IMR-90 (cell line): ENCODE measurements at places on chromosomes 11 and 22.

- DNase-seq, result no peak
These were observed 106.5 kb upstream of the GRAMD1B start for GRCh38 chr11:123323568-123323967.

DNA sequence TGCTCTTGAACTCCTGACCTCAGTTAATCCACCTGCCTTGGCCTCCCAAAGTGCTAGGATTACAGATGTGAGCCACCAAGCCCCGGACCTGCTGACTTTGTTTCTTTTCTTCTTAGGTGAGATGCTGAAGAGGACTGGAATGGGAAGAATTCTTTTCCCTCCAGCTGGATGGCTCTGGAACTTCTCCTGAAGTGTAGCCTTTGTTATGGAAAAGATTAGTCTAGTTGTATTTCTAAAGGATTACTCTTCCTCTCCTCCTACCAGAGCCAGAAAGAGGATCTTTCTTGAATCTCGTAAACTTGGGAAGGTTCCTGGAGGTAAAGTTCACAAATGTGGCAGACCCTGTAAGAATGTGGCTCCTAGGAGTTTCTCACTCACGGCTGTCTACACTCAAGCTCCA, 95.4 kb upstream of the LARGE1 start:
- no peak for DNase-seq

DNA sequence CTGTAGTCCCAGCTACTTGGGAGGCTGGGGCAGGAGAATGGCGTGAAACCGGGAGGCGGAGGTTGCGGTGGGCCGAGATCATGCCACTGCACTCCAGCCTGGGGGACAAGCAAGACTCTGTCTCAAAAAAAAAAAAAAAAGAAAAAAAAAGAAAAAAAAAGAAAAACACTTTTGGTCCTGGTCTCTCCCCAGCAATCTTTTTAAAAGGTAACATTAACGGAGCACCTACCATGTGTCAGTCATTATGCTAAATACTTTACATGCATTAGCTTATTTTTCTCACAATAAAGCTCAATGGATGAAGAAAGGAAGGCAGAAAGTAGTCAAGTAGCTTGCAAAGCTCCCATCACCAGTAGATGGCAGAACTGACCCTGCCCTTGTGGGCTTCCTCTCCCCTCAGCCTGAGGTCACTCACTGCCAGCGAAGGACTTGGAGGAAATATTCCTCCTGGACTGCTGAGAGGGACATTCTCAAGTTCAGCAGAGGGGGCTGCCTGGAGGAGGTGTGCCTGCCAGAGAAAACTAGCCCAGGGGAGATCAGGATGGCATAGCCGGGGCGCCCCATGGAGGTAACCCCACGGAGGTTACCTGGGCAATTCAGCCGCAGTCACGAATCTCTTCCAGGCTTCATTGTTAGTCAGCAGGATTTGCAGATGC, 15.5 kb downstream of the APOL3 start:
- DNase-seq, result peak; percentile 69

DNA sequence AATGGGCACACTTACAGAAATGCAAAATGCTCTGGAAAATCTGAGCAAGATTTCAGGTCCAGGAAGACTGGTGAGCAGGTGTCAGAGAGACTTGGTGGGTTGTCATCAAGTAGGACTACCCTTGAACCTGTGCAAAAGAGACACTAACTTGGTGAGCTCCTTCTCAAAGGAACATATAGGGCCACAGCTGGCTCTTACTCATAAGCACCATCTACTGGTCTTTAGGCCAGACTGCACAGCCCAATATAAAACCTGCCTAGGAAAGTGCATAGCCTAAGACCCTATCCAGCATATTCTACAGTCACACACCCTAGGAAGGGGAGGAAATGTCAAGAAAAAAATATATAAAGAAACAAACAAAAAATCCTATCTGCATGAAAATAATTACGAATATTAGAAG, 18.2 kb upstream of the OR10W1 start:
- DNase-seq, result peak; percentile 60

- DNase-seq, result no peak
These were observed 19.6 kb downstream of the ATM start for GRCh38 chr11:108242422-108242821.

DNA sequence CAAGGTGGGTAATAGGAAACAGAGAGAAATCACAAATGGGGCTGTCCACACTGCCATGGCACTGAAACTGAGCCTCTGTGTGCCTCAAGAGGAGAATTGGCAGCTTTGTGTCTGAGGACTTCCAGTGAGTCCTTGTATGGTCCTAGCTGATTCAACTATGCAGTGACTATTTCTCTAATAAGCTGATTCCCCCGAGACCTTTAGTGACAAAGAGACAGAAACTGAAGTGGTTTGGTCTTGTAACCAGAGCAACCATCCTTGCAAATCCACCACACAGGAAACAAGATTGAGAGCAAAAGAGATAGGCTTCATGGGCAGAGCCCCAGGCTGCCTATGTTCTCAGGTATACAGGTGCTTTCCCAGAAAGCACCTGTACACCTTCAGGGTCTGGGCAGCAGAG, 1038.5 kb downstream of the NTM start:
- no peak for DNase-seq

- no peak for DNase-seq
These were observed 59.2 kb downstream of the DEUP1 start for GRCh38 chr11:93389737-93390136.

DNA sequence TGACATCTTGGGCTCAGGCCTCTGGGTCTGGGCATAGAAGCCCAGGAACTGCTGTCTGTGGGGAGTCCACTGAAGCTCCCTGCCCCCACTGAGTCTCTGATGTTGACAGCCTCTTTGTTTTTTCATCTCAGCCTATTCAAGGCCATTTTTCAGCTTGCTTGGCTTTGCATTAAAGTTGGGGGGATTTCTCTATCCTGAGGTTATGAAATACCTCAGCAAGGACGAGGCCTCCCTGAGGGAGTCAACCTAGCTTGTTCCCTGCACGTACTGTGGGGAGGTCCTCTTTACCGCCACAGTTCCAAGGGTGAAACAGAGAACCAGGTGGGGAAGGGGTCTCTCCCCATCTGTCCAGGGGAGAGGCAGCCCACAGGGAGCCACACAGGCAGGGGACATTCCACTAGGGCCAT, 8.4 kb downstream of the KCNQ1OT1 start:
- DNase-seq, result no peak

DNA sequence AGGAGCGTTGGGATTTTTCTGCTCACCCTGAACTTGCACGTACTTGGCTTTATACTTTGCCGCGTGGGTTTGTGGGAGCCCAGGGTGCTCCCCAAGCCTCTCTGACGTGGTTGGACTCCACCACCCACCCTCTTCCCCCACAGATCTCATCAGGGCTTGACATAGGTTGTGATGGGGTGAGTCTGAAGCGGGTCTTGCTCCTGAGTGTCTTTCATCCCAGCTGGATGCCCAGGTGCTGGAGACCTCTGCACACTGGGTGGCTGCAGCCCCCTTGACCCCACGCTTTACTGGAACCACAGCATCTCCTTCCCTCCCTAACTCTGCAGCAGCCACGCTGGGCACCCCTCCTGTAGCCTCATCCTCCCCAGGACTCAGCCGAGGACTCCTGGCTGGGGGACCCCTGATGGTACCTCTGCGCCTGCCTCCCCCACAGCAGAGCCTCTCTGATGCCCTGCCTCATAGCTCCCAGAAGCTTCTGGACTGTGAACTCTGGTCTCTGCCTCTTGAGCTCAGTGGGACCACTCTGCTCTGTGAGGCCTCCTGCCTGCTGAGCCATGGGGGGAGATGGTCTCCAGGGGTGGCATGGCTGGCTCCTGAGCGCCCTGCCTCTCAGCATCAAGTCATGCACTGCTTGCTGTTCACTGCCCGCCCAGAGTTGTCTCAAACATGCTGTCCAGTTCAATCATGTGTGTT, 45.2 kb downstream of the MYEOV start:
- no peak for DNase-seq

- DNase-seq, result no peak
These were observed 2.6 kb downstream of the RRAS2 start for GRCh38 chr11:14356342-14356741.

- DNase-seq, result peak; percentile 34
These were observed 1098.6 kb upstream of the CCDC90B start for GRCh38 chr11:84384731-84385130.

- no peak for DNase-seq
These were observed 707 bp upstream of the FTH1 start for GRCh38 chr11:61967924-61968757.

DNA sequence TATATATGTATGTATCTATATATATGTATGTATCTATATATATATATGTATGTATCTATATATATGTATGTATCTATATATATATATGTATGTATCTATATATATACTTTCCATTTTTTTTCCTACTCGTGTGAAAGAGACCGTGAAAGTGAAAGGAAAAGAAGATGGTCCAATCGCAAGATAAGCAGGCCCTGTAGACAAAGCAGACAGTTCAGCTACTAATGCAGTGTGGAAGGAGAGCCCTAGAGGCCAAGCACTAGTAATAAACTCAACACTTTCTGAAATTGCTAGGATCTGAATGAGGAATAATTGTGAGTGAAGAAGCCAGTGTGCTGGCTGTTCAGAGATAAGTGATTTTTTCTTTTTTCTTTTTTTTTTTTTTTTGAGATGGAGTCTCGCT, 47.2 kb downstream of the MCHR1 start:
- DNase-seq, result peak; percentile 39

GRCh38 chr11:107713009-107713408, 1.2 kb upstream of the SLN start:
- DNase-seq, result no peak

DNA sequence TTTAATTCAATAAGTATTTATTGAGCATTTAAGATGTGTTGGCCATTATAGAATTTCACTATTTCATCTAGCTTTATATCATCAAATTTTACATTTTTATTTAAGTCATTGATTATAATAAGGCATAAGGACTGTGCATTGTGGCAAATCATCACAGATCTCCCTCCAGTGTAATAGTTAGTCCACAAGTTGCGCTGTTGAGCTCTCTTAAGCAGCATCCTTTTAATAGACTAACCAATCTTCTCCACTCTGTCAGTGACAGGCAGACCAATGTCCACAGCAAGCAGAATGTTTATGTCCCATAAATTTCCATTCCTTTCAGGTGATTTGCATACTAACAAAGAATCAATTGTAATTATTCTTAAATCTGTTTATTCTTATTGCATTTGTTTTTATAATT, 595.3 kb upstream of the CCDC90B start:
- DNase-seq, result no peak

DNA sequence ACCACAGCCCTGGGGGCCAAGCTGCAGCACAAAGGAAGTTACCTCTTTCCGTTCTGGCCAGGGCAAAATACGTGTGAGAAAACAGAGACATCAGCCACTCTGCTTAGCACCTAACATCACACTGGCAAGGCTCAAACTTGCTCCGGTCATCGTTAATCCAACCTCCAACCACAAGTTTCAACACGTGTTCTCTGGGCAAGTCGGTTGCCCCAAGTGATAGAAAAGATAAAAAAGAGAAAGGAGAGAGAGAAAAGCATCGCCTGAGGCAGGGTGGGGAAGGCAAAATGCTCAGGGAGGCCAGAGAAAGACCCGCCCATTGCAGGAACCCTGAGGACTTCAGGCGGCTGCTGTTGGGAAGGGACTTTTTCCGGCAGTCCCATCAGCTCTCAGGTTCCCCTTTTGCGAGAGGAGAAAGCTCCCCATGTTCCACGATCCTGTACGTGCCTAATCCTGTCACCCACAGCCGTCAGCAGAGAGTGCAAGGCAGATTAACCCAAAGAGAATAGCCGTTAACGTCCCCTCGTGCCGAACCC, 18.5 kb upstream of the B4GALNT4 start:
- no peak for DNase-seq

DNA sequence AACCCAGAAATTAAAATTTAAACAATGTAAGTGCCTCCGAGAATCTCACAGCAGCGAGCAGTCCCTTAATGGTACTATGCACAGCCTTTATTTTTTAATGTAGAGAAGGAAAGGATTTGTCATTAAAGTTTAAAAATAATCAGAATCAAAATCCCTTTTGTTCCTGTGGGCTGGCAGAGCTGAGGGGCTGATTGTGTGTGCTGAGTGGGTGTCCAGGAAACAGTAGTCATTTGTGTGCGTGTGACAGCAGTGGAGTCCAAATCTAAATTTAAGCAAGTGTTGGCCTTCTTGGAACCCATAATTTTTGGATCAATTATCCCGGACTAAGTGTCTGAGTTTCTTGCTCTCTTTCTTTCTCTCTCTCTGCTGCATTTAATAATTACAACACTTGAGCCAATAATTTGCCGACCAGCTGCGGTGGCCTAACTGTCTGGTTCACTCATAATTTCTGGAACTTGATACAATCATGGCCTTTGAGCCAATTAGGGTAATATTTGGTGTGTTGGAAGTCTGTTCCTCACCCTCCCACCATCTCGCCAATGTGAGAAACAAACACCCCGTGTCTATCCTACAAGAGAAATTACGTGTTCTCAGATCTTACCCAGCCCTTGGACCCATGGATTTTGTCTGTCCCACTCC, 528.0 kb downstream of the SOX6 start:
- DNase-seq, result no peak

GRCh38 chr22:40368016-40368415, 2.4 kb upstream of the SGSM3 start:
- no peak for DNase-seq

DNA sequence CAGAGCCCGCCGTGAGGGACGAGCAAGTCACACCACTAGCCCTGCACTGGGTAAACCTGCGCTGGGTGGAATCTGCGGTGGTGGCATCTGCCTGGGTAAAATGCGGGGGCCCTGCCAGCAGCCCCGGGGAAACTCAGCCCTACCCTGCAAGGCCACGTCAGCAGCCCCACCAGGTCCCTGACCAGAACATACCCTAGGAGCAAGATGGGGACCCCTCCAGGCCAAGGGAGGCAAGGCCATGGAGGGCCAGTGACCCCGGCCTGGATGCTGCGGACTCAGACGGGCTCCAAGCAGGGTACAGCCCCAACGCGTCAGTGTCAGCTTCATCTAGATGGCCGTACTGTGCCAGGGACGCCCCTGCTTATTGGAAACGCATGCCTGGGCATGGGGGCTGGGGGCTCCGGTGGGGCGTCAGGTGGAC, 26.3 kb downstream of the TOLLIP start:
- no peak for DNase-seq

- DNase-seq, result no peak
These were observed 30.7 kb downstream of the PDE2A start for GRCh38 chr11:72643547-72643946.

DNA sequence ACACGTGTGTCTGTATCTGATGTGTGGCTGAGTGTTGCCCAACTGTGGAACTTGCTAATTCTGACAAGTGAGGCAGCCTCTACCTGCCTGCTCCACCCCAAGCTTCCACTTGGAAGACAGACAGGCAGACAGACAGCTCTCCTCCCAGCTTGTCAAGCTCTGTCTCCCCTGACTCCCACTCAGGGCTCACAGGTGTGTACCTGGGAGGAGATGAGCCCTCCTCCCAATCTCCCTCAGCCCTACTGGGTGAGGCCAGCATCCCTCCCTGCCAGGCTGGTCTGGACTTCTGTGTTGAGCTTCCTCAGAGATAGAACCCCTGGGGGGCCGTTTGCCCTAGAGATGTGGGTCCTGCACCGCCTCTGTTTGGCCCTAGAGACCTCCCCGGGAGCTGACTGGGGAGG, 1.0 kb upstream of the CHRM1 start:
- DNase-seq, result no peak
